ENCODE measurements at places on chromosomes 12 and 14.

- no peak for DNase-seq
These were observed 27.1 kb downstream of the DCP1B start for GRCh38 chr12:1977109-1977508.

GRCh38 chr12:114319422-114319821 lies 86.5 kb downstream of the TBX5 start:
- DNase-seq: no peak

DNA sequence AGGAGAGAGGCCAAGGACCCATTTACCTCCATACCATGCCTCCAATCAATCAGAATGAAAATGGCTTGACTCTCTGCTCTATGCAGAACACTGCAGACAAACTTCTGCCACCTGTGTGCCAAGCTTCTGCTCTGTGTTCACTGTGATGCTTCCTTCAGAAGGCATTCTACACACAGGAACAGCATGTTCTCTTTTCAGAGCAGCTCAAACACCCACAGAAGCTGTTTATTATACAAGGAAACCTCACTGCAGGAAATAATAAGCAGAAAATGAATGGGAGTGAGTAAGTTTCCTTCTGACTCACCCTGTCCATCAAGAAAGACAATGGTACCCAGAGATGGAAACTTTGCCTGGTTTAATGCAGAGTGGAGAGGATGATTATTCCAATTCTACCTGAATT lies 2.4 kb upstream of the ESR2 start:
- no peak for DNase-seq

GRCh38 chr12:31217356-31218130 lies 108.4 kb downstream of the SINHCAF start:
- no peak for DNase-seq

GRCh38 chr14:96693252-96693820 lies 103.8 kb upstream of the VRK1 start:
- DNase-seq: no peak

DNA sequence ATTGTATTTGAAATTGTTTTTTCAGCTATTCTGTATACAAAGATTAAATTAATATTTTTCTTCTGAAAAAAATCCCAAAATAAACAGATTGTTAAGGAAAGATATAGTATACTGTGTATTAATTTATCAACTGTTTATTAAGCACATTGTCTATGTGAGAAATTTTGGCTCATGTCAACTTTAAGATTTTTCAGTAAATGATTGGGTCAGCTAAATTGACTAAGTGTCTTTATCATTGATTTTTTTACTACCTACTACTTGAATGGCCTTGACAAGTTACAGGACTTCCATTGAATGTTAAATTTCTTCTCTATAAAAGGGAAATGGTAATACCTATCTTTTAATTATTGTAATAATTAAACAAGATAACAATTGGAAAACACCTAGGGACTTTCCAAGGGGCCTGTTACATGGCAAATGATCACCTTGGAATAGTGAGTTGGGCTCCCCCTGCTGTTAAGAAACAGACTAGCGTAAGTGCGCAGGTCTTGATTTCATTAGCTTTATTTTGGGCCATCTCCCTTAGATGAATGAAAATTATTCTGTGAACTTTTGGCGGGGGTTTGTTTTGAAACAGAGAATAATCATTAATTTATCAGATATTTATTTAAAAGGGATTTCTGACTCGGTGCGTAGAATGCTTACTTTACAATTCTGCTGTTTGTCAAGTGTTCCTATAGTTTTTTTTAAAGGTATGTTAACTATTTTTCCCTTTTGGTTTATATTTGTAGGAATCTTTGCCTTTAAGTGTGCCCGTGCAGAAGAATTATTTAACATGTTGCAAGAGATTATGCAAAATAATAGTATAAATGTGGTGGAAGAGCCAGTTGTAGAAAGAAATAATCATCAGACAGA lies 14.5 kb upstream of the CCT2 start:
- DNase-seq: peak; percentile 53

GRCh38 chr14:103890821-103891666 lies 37.2 kb upstream of the TDRD9 start:
- DNase-seq: no peak

- DNase-seq: no peak
These were observed 27.5 kb upstream of the MMP17 start for GRCh38 chr12:131800594-131801135.

- DNase-seq: peak; percentile 34
These were observed 32.0 kb upstream of the SPPL3 start for GRCh38 chr12:120936197-120936596.

- no peak for DNase-seq
These were observed 45.8 kb upstream of the BATF start for GRCh38 chr14:75476274-75476995.

DNA sequence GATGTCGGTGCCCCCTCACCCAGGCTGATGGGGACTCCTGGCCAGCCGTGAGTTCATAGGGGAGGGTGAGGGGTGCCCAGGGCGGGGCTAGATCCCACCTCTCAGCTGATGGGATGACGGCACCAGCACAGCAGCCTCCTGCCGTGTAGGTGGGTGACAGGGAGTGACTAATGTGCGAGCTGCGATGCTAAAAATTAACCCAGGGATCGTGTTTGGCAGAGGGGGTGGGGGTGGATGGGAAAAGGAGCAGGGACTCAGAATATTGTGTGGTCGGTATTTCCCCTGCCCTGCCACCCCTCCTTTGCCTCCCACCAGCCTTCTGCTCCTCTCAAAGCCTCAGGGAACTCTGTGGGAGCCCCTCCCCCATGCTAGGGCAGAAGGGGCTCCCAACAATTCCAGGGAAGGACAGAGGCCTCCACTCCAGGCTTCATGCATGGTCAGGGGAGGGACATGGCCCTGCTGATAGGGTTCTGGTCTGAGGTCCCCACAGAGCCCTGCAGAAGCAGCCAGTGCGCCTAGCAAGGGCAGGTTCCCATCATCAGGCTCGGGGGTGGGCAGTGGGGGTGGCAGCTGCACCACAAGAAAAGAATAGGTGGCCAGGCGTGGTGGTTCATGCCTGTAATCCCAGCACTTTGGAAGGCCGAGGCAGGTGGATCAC lies 12.5 kb downstream of the TAMALIN start:
- no peak for DNase-seq

- no peak for DNase-seq
These were observed 503.2 kb downstream of the MED13L start for GRCh38 chr12:115774148-115774895.

- DNase-seq: no peak
These were observed 1.5 kb downstream of the OR4E1 start for GRCh38 chr14:21672116-21672515.

DNA sequence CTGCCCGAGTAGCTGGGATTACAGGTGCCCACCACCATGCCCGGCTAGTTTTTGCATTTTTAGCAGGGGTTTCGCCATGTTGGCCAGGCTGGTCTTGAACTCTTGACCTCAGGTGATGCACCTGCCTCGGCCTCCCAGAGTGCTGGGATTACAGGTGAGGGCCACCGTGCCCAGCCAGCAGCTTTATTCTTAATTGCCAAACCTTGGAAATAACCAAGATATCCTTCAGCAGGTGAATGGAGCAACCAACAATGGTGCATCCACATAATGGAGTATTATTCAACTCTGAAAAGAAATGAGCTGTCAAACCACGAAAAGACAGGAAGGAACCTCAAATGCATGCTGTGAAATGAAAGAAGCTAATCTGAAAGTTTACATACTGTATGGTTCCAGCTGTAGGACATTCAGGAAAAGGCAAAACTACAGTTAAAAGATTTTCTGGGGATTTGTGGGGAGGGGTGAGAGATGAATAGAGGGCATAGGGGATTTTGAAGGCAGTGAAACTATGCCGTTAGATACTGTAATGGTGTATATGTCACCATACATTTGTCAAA lies 118.8 kb upstream of the CCND2 start:
- no peak for DNase-seq

DNA sequence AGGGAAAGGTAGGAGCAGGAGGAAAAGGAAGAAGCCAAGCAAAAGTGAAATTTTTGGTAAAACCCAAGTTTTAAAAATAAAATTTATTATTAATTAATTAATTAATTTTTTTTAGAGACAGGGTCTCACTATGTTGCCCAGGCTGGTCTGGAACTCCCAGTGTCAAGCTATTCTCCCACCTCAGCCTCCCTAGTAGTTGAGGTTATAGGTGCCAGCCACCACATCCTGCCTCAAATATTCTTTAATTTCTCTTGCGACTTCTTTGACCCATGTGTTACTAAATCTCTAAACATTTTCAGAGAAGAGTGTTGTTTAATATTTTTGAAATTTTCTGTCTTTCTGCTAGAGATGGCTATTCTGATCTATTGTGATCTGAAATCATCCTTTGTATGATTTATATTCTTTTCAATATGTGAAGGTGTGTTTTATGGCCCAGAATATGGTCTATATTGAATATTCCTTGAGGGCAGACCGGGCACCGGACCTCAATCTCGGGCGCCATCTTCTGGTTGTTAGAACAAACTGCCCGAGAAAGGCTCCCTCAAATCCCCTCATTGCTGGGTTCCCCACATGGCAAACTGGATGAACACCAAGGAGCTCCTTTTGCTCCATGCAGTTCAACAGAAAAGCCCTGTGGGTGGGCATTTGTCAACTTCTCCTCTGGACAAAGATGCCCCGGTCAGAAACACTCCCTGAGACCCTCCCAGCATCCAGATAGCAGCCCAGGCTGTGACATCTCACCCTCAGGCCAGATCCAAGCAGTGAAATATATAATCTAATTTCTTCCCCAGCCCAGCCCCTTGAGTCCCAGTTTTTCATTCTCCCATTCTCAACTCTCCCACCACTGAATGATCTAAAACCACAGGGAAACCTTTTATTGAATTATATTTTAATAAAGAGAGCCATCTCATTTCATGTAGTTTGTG lies 110.5 kb downstream of the ASCL4 start:
- DNase-seq: peak; percentile 41

- DNase-seq: no peak
These were observed 339.3 kb downstream of the EGLN3 start for GRCh38 chr14:33611405-33612196.

DNA sequence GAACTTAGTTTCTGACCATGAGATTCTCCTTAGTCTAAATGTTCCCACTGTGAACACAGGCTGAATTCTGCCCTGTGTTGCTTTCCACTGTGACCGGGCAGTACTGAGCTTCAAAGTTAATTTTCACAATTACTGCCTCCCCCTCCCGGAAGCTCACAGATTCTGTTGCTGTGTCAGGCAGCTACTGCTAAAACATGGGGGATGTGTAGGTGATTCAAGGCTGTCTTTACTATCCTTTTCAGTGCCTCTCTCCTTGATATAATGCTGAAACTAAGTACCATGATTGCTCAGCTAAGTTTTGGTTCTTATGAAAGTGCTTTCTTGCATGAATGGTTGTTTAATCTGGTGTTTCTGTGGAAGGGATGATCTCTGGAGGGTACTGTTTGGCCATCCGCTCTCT lies 428.3 kb upstream of the NOVA1 start:
- no peak for DNase-seq

DNA sequence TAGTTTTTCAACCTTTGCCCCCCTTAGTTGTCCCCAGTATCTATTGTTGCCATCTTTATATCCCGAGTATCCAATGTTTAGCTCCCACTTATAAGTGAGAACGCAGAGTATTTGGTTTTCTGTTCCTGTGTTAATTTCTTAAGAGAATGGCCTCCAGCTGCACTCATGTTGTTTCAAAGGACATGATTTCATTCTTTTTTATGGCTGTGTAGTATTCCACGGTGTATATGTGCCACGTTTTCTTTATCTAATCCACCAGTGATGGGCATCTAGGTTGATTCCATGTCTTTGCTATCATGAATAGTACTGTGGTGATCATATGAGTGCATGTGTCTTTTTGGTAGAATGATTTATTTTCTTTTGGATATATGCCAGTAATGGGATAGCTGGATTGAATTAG lies 72.0 kb downstream of the GCH1 start:
- no peak for DNase-seq

- no peak for DNase-seq
These were observed 78.8 kb downstream of the TMCC3 start for GRCh38 chr12:94571556-94571955.
